NCI-H774 (cell line): ENCODE measurements at places on chromosomes 3 and 15.

GRCh38 chr3:117710501-117710900 lies 1000.9 kb downstream of the TUSC7 start:
- no peak for DNase-seq

GRCh38 chr15:90902840-90903732 lies at the start of gene MAN2A2:
TSS of gene MAN2A2 (plus strand) at chr15:90903302. CDS start at chr15:90904208, 906 bp downstream.
- DNase-seq: peak; percentile 36

DNA sequence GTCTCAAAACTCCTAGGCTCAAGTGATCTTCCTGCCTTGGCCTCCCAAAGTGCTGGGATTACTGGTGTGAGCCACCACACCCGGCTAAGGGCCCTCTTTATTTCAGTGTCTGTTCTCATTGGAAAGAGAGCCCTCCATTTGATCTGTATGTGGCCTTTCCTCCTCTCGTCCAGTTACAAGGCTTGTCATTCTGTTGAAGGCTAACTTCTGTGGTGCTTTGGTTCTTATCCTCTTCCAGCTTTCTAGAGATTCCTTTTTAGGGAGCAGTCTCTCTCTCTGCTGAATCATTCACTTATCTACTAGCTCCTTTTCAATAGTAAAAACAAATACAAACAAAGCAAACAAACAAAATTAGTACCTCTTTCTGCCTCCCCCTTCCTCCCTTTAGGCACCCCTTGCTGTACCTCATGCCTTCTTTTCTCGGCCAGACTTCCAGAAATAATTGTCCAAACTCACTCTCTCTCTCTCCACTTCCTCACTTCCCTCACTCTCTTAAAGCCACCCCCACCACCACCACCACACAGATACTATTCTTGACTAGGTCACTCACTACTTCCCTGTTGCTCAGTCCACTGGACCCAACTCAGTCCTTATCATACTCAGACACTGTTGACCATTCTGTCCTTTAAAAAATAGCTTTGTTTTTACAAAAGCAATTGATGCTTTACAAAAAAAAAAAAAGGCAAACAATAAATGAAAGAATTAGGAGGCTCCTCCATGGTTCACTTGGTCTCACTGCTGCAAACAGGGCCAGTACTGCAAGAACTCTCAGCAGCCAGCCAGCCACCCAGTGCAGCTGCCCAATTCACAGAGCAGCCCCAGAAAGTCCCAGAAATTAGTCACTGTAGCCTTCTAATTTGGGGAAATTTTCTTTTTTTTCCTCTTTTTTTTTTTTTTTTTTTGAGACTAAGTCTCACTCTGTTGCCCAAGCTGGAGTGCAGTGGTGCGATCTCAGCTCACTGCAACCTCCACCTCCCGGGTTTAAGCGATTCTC lies 31.7 kb upstream of the RAB11A start:
- DNase-seq: no peak

DNA sequence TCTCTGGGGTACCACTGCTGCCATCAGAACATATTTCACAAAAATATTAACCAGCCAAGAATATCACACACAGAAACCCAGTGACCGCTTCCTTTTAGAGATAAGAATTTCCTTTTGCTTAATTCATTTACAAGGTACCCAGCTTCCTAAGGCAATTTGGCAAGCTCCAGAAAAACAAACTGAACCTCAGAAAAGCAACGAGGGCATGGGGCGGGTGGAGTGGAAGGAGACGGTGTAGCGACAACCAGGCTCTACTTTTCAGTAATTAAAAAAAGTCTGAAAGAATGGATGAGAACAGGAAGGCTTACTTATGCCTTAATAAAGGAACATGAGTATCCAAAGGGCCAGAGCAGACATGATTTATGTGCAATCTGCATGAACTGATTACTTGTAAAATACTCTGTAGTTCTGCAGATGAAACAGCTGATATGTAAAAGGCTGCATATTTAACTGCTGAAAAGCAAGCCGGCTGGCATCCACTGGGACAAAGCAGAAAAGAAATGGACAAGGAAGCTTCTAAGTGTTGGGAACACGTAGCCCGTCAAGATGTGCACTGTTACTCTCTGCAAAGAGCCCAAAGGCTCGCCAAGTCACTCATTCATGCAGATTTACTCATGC lies 18.6 kb downstream of the RFTN1 start:
- DNase-seq: no peak

DNA sequence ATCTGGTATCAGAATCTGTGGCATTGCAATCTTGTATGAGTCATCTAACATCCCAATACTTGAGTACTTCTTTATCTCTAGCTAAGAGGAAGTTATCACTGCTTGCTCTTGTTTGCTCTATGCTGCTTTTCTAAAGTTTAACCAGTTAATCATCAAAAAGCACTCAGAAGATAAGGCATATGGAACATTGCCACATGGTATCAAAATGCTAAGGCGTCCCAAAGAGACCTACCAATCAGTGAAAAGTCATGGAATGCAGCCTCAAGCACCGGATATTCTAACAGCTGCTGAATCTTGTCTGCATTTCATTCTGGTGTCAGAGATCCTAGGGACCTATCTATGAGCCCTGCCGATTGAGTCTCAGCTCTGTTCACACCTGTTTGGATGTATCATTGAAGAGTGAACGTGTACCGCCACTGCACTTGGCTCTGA lies 192.8 kb downstream of the ARPP21 start:
- DNase-seq: no peak

DNA sequence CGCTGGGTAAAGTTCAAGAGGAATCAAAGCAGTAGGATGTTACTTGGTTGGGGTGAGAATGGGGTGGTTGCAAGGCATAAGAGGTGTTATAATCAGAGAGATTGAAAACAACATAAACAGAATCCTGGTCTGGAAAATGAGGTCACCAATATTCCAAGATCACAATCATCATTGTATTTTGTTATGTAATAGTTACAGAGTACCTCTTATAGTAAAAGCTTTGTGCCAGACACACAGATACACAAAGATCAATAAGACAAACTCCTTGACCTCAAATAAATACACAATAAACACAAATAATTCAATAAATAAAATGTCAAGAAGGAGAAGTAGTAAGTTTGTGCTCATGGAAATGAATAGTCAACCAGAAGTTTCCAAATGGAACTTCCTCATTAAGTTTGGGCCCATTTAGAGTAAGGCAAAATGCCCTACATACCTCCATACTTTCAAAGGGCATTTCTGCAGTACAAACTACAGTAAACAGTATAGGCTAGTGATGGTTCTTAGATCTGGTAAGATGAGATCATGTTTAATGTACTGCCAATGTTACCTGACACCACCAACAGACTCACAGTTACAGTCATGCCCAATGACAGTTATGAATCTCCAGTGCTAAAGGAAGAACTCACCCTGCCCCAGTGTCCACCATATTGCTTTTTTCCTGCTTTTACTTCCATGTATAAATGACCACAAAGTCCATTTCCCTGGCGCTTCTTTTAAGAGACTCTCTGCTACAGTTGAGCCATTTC lies 93.4 kb downstream of the KCNMB2 start:
- DNase-seq: no peak

DNA sequence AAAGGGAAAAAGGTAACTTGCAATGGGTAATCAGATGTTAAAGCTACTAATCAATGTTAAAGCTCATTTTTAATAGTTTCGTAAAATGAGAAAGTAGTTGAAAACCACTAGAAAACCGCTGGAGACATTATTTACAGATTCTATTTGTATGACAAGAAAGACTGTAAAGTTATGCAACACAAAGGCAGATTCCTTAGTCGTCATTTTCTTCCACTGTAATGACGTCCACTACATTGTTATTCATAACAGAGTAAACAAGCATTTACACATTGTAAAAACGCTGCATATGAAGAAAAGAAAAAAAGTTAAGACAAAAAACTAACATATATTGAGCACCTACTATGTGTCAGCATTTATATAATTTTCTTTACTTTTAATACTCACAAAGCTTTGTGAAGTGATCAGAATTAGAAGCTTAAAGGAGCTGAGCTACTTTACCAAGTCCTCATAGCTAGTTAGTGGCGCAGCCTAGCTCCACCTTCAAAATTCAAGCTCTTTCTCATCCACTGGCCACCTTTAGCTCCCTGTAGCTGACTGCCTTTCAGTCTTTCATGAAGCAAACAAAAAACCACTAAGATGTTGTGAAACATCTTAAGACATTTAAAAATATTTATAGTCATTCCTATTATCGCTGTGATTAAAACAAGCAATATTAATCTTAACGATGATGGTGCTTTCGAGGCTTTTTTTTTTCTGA lies 100.1 kb upstream of the CDIN1 start:
- no peak for DNase-seq

- DNase-seq: no peak
Observed at GRCh38 chr15:55407498-55408011, 604 bp downstream of the CCPG1 start.

DNA sequence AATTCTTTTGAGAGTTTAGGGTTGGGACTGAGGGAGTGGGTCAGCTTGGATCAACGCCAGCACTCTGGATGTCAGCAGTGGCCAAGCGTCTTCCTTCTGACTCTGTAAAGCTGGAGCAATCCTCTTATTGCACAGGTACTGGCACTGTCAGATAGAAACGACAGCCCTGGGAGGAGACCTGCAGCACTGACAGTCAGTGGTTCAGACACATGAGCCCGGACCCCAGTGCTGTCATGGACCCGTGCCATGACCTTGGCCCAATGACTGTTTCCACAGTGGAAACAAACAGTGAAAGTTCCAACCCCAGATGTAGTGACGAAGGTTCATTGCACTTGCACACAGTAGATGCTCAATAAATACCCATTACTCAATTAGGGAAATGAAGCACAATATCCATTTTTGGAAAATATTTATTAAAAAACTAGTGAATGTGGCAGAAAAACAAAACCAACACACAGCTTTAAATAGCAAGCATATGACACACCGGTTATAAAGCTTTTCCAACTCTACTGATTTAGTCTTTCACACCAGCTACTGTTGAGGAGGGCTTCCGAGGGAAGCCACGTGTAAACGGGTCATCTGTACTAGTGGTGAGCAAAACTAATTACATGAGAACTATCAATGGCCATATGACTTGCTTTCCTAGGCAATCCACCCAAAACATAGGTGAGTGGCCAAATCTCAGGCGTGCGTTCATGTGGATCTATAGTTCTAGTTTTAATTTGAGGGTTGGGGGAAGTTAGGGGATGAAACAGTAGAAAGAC lies 22.1 kb downstream of the SIAH2 start:
- DNase-seq: no peak

GRCh38 chr3:172448661-172449465 lies 607 bp upstream of the GHSR start:
- DNase-seq: no peak

GRCh38 chr3:129562803-129563202 lies 19.8 kb downstream of the H1-8 start:
- DNase-seq: no peak

- DNase-seq: no peak
Observed at GRCh38 chr15:56839641-56840040, 78.8 kb upstream of the TCF12 start.

DNA sequence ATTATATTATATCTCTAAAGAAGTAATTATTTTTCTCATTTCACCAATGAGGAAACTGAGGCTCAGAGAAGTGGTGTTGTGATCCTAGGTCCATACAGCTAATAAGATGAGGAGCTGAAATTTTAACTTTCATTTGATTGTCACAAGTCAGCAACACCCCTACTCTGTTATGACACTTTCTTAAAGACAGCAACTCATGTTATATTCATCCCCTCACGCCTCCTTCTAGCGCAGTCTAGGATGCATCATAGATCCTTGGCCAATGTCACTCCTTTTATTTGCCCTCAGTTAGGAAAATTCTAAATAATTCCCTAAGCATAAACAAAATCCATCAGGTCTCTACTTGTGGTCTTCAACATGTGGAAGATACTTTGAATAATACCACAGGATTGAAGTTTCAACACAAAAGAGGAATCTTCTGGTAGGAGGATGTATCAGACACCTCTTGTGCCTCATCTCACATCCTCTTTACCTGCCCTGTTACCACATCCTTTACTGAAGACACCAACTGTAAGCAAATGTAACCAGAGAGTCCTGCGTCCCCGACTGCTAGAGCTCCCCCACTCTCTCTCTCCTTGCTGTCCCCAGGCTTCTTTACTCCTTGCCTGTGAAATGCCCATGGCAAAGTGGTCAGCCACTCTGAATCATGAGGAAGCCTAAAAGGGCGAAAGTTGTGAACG lies 53.7 kb downstream of the TRIM42 start:
- DNase-seq: no peak

GRCh38 chr3:18223571-18223970 lies 201.6 kb downstream of the SATB1 start:
- no peak for DNase-seq

GRCh38 chr3:182682263-182683241 lies 110.8 kb upstream of the ATP11B start:
- peak; percentile 72 for DNase-seq

GRCh38 chr3:69784954-69785514 lies 45.8 kb downstream of the MITF start:
- no peak for DNase-seq

- DNase-seq: no peak
Observed at GRCh38 chr3:34895841-34896240, 743.5 kb upstream of the ARPP21 start.

DNA sequence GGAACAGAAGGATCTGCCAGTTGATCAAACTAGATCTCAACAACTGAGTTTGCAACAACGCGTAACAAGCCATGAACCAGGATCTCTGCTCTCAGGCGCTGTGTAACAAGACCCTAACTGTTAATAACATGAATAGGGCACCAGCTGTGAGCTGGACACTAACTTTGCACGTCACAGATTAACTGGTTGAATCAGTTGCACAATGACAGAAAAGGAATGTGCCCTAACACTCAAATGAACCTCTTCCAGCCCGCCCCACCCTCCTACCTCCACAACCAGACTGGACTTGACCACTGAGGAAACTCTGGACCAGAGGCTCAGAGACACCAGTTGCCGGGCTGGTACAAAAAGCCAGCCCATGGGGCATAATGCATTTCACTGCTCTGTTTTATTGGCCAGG lies 34.3 kb downstream of the MCF2L2 start:
- no peak for DNase-seq

- no peak for DNase-seq
Observed at GRCh38 chr3:142013326-142013980, 135.9 kb downstream of the TFDP2 start.

- DNase-seq: no peak
Observed at GRCh38 chr15:48898032-48898431, 20.1 kb downstream of the EID1 start.

GRCh38 chr3:157581371-157581770 lies 78.2 kb upstream of the VEPH1 start:
- DNase-seq: no peak

GRCh38 chr3:141439589-141439988 lies 47.2 kb upstream of the RASA2 start:
- DNase-seq: no peak

- DNase-seq: no peak
Observed at GRCh38 chr3:132404276-132404675, 13.0 kb upstream of the DNAJC13 start.

- no peak for DNase-seq
Observed at GRCh38 chr3:17733215-17733614, 9.2 kb downstream of the TBC1D5 start.

- no peak for DNase-seq
Observed at GRCh38 chr3:61032991-61033390, 218.3 kb downstream of the FHIT start.

DNA sequence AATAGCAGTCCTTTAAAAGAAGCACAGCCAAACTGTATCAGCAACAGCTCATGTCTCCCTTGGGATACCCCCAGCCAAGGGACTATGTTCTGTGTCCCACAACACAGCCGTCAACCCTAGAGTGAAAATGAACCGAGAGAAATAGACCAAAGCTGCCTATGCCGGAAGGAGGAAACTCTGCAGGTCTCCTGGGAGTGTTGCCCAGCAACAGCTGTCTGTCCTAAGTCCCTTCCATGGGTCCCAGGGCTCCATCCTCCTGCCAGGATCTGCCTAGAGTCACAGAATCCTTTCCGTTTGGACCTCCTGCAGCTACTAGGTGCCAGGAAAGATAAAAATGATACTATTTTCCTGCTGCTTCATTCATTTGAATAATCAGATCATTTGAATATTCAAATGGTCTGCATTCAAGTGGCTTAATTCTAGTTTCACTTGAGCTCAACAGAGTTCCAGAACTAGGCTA lies 53.1 kb downstream of the TRANK1 start:
- DNase-seq: no peak
